ENCODE measurements at places on chromosomes 6 and 20.
A peak's percentile ranks its signal among the peaks of the same experiment; 100 is the strongest.

DNA sequence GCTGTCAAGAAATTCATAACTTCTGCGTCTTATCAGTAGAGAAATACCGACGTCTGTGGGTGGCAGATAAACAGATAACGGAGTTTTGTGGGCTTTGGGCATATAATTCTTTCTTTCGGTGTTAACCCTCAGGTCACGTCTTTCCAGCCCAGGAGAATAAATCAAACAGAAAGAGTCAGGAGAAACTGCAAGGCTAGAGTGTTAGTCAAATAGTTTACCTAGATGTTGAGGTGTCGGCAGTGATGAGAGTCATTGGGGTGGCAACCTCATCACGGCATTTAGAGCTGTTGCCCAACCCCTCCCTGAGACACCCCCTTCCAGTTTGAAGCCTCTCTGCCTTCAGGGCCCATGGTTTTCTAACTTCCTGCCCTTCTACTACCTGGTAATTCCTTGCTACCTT, 49.5 kb downstream of the ADTRP start:
- peak; percentile 72 for DNase-seq

GRCh38 chr6:11632231-11632630, 94.7 kb downstream of the TMEM170B start:
- DNase-seq: no peak

DNA sequence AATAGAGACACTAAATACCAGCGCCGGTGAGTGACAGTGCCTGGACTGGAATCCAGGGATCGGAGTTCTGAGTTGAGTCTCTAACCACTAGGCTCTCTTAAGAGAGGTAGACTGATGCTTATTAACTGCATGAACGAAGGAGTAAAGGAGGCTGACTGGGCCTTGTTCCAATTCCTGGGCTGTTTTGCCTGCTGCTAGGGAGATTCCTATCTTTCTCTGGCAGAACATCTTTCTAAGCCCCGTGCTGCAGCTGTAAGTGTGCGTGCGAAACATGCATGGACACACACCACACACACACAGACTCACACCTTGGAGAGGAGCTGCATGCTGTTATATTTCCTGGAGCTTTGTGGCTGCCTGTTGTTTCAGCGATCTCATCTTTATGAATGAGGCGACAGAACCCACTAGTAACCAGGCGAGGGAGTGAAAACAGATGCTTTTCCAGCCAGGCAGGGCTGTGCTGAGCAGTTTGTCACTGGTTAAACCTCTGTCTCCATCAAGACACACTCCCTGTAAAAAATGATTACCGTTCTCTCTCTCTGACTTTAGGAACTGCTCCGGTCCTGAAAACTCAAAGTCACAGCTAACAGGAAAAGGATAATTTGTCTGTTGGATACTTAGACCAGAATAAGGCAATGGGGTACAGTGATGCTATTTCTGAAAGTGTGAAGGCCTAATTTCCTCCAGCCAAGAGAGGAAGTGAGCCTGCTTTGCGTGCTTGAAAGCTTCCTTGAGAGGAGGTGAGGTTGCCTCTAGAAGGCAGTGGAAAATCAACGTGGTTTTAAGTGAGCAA, 157.4 kb upstream of the ZNF217 start:
- peak; percentile 34 for DNase-seq

GRCh38 chr6:144617191-144617590, 332.1 kb downstream of the UTRN start:
- no peak for DNase-seq

GRCh38 chr20:49608752-49609670, 41.1 kb upstream of the PTGIS start:
- DNase-seq: peak; percentile 80

DNA sequence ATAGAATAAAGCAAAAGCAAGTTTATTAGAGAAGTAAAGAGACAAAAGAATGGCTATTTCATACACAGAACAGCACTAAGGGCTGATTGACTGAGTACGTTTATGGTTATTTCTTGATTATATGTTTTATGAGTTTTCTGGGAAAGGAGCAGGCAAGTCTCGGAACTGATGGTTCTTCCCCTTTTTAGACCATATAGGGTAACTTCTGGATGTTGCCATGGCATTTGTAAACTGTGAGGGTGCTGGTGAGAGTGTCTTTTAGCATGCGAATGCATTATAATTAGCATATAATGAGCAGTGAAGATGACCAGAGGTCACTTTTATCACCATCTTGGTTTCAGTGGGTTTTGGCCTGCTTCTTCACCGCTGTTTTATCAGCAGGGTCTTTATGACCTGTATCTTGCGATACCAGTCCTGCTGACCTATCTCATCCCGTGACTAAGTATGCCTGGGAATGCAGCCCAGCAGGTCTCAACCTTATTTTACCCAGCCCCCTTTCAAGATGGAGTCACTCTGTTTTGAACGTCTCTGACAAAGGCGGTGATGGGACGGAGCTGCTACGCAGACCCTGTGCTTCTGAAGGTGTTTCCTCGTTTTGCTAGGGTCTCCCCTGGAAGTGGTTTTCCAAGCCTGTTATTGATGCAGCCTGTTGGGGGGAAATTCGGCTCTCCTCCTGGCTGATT, 45.4 kb upstream of the BMP6 start:
- no peak for DNase-seq

- no peak for DNase-seq
Measured at GRCh38 chr6:5261545-5262109, 314 bp downstream of the FARS2 start.

DNA sequence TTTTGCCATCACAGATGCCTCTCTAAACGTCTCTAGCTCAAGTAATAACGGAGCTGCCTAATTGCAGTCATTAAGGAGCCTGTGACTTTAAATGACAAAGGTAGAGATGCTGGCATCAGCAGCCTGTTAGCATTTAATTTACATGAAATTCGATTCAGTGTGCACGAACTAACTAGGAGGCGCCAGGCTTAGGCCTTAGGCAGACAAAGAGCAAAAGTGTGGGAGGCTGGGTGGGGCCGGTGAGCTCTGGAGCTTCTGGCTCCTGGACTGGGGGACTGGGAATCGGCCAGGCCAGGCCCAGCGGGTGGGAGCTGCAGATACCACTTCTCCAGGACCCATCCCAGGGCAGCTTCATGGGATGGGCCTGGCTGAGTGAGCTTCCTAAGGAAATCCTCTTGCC, 170.0 kb upstream of the AGPAT4 start:
- no peak for DNase-seq

GRCh38 chr6:89944181-89944755, 50.0 kb downstream of the GJA10 start:
- DNase-seq: no peak

GRCh38 chr6:46998436-46999017, 43.6 kb downstream of the ADGRF1 start:
- no peak for DNase-seq

GRCh38 chr6:107173779-107174178, 58.5 kb upstream of the BEND3 start:
- no peak for DNase-seq

GRCh38 chr20:54048891-54049545, 21.4 kb downstream of the BCAS1 start:
- no peak for DNase-seq

GRCh38 chr6:26104457-26105108, 17.4 kb downstream of the HFE start:
- no peak for DNase-seq

GRCh38 chr6:167735084-167735950, 91.4 kb upstream of the AFDN start:
- DNase-seq: no peak

DNA sequence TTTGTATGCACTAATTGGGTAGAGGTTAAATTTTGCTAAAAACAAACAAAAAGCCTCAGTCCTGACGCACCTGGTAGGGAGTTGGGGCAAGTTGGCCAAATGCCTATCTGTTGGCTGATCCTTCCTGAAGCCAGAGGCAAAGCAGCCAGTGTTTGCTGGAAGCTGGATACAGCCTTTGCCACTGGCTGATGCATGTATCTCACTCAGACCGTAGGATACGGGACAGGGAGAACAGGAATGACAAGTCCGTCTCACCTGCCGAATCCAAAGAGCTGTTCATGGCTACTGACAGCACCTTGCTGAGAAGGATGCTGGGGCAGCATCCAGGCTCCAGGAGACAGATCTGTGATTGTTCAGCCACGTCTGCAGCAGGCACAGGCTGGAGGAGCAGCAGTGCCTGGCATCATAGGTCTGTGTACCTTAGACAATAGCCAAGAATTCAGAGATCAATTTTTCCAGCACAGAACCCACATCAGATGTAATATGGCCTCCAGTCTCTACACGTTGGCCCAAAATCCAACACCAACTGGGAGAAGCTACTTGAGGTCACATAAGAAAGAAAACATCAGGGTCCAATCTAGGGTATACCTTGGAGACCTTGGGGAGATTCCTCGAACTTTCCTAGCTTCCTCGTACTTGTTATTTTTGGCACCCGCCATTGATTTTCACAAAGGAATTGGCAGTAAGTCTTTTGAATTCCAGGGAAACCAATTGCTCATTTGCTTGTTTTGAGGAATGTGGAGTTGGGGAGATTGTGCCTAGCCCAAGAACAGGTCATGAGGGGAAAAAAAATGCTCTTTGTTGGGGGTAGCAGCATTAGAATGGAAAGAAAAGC, 108.5 kb upstream of the ARMC2 start:
- no peak for DNase-seq

GRCh38 chr6:76441875-76442274, 369.4 kb upstream of the IMPG1 start:
- DNase-seq: no peak

DNA sequence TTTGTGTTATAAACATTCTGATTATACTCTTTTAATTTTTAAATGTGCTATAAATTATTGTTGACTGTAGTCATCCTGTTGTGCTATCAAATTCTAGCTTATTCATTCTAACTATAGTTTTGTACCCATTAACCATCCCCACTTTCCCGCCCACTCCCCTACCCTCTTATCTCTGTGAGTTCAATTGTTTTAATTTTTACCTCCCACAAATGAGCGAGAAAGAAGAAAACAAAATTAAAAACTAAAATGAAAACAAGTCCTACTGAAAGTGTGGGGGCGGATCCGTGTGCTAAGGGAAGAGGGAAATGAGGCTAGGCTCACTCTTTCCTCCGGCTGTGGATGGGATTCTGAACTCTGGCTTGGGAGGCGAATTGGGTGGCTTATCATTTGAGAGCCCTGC, 6.6 kb upstream of the ZNF831 start:
- DNase-seq: no peak

DNA sequence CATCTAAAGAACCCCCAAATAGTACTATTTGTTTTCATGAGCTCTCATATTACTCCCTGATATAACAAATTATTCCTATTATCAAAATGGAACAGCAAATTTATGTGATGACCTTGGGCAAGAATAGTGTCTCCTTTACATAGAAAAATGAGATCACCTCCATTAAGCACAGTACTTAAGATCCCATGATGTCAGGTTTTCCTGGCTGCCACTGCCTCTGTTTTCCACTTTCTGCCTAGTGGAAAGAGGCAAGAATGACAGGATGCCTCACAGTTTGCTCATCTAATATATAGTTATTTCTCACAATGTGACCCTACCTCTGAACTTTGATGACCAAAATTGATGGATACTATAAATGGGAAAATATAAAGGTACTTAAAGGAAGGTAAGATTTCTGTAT, 260.1 kb upstream of the SGK1 start:
- DNase-seq: no peak

DNA sequence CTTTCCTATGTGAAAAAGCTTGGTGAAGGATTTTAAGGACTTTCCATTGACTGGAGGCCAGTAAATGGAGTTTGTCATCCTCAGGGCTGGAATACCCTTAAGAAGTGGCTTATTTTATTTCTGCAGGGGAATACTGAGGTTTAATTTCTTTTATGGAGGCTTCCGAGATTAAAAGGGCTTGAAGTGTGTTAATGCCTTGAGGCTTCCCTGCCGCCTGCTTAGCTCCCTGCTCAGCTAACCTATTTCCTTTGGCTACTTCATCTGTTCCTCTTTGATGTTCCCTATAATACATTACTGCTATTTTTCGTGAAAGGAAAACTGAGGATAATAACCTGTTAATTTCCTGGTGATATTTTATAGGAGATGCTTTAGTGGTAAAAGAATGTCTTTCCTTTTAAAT, 44.2 kb downstream of the HLA-DPB1 start:
- DNase-seq: no peak

- DNase-seq: peak; percentile 63
Measured at GRCh38 chr6:157800420-157801237, 22.4 kb upstream of the SNX9 start.

DNA sequence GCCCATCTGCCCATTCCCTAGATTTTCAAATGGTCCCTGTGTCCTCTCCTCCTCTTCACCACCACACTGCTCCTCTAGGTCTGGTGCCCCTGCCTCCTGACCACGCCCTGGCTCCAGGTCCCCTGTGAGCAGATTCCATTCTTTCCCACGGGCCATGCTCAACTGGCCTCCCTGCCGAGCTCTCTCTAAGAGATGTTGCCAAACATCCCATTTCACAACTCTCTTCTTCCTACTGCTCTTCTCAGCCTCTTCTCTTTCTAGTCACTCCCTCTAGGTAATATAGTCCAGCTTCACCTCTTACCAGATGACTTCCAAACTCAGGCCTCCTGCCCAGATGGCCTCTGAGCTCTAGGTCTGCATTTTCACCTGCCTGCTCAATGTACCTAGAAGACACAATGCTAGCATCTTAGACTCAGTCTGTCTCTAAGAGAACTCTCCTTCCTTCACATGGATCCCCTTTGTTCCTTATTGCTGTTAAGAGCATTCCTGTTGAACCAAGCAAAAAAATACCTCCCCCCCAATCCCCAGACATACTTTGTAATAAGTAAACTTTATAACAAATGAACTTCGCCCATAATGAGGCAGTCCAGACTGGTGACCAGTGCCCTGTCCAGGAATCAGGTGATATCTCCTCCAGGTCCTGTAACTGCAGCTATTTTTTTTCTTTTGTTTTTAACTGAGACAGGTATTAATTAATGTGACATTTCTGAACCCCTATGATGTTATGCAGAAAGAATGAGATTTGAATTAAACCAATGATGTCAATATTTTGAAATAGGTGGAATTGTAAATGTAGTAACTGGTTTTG, 79.0 kb downstream of the LYRM4 start:
- DNase-seq: no peak

GRCh38 chr6:90818163-90818562, 231.3 kb upstream of the MAP3K7 start:
- DNase-seq: no peak

DNA sequence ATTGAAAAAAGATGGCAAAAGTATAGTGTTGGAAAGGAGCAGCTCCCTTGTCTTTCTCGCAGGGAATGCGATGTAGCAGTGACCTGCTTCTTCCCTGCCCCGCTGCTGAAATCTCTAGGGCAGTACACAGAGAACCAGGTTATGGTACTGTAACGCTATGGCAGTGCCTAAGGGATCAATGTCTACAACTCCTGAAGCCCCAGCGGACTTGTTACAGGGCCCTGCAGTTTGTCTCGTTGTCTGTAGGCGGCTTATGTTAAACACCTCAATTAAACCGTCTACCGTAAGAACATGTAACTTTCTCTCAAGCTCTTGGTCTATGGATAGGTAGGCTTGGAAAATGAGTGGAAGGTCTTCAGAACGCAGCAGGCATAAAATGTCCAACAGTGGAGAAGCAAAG, 44.8 kb upstream of the SLC17A4 start:
- DNase-seq: no peak

DNA sequence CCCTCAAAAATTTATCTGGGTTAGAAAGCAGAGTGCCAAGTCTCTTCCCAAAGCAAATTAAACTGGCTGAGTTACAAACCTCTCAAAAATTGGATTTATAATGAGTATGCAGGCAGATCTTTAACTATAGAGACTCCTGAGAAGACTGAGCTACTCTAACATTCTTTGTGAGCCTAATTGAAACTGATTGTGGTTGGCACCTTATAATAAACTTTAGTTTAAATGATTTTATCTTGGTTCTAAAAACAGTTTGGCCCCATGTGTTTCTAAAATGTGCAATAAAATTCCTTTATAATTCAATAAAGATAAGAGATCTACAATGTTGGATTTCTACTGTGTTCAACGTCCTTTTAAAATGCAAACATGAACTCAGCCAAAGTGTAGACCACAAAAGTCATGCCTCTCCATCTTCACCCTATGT, 480.2 kb upstream of the RNF217 start:
- DNase-seq: no peak
